BJ (cell line): ENCODE measurements at places on chromosomes 16 and 17. TPM values are rescaled to one million over a fixed set of nuclear protein-coding genes. Genes with fewer than 3 reads are reported as not detected.

TMEM208 gene
- polyA plus RNA-seq, result 64.2 and 79.7 TPM in 2 replicates

LDHD gene
- polyA plus RNA-seq, result 0.60 and 0.71 TPM in 2 replicates

RAMP2 gene
- polyA plus RNA-seq, result 1.7 and 2.8 TPM in 2 replicates

PPM1E gene
- 0.02 and 0.04 TPM in 2 replicates for polyA plus RNA-seq

MILR1 gene
- polyA plus RNA-seq, result 0.75 and 1.8 TPM in 2 replicates

P2RX5 gene
- 5.0 and 6.5 TPM in 2 replicates for polyA plus RNA-seq

- DNase-seq, result no peak
Measured at GRCh38 chr17:61072648-61073047, 327.0 kb upstream of the TBX2 start.

- DNase-seq, result no peak
Measured at GRCh38 chr17:1774390-1775176, 12.7 kb downstream of the SERPINF1 start.

- no peak for DNase-seq
Measured at GRCh38 chr17:67711916-67712315, 5.8 kb upstream of the NOL11 start.

GRCh38 chr17:79761894-79762589 lies 15.9 kb upstream of the CBX2 start:
- no peak for DNase-seq

GRCh38 chr16:61957075-61957855 lies 79.0 kb downstream of the CDH8 start:
- DNase-seq, result no peak

GRCh38 chr17:17525956-17526355 lies 29.8 kb upstream of the RASD1 start:
- no peak for DNase-seq

DNA sequence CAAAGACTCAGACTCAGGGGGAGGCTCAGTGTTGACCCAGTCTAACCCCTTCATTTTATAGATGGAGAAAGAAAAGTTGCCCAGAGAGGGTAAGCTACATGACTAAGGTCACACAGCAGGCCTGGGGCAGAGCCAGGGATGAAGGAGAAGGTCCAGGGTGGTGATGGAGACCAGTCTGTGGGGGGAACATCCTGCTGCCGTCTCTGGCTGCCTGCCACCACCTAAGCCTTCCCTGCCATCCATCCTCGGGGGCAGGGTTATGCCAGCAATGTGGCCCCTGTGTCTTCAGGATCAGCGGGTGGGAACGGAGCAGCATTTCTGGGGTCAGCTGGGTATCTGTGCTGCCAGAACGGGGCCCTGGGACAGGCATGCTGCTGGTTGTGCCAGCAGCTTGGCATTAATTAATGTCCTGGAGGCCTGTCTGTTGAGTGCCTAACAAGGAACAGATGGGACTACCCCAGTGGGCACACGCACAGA lies 5.5 kb downstream of the DOK4 start:
- no peak for DNase-seq

DNA sequence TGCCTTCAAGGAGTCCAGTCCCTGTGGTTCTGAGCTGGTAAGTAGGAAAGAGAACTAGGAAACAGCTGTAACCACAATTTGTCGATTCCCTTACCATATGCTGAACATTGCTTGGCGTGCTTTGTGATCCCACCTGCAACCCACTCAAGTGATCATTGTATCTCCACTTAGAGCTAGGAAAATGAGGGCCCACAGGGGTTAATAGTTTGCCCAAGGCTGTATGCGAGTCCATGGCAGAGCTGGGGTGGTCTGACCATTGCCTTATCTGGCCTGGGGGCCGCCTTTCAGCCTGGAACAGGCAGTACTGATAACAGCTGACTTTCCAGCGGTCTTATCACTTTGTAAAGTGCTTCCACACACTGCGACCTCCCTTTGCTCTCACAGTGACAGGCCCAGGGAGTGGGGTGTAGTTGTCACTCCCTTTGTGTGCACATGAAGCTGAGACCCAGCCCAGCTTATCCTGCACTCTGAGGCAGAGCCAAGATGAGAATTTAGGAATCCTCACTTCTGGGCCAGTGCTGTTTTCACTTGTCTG lies 9.8 kb downstream of the MYL4 start:
- no peak for DNase-seq

DNA sequence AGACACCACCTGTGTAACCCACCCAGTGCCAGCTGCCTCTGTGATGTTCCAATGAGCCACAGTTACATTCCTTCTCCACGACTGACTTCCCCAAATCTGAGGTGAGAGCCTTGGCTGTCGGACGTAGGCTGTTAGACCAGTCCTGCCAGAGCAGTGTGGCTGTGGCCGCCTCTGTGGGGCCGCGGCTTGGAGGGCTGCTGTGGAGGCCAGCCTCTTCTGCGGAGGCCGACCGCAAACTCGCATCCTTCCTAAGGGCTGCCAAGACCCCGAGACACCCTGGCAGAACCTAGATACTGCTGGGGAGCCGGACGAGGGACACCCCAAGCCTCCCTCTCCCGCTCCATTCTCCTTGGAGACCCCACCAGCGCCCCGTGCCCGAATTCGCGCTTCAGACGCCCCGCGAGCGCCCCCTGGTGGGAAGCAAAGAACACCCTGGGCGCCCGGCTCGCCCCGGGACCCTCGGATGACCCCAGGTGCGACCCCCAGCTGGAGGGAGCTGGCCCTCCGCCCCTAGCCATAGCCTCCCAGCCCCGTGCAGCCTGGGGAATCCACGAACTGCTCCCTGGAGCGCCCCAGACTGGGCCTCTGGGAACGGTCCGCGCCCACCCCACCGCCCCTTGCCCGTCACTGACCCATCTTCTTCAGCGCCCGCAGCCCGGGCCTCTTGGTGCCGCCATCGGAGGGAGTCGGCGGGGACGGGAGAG lies 547 bp downstream of the PLCD3 start:
- DNase-seq, result no peak

DNA sequence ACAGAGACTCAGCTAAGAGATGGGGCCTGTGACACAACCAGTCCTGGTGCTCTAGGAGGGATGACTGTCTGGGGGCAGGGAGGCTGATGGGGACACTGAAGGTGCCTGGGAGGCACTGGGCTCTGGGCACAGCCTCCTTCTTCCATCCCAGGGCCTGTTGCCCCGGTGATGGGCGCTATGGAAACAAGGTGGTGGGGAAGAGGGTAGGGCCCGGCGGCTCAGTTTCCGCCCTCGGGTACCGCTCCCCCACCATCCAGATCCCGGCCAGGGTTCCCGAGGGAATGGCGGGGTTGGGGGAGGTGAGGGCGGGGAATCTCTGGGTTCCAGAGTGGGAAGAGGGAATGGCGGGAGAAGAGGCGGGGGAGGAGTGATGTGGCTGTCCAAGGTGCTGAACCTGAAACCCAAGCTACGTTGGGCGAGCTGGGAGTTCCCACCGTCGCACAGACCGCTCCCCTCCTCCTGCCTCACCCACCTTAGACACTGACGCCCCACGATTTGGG lies 981 bp downstream of the KCNH4 start:
- DNase-seq, result no peak

- DNase-seq, result no peak
Measured at GRCh38 chr17:69208640-69209039, 20.0 kb downstream of the ABCA10 start.

GRCh38 chr16:54648575-54648974 lies 282.1 kb upstream of the IRX5 start:
- DNase-seq, result no peak
